ENCODE measurements at places on chromosomes 11 and 22. TPM values are rescaled to one million over a fixed set of nuclear protein-coding genes. Genes with fewer than 3 reads are reported as not detected.

DNA sequence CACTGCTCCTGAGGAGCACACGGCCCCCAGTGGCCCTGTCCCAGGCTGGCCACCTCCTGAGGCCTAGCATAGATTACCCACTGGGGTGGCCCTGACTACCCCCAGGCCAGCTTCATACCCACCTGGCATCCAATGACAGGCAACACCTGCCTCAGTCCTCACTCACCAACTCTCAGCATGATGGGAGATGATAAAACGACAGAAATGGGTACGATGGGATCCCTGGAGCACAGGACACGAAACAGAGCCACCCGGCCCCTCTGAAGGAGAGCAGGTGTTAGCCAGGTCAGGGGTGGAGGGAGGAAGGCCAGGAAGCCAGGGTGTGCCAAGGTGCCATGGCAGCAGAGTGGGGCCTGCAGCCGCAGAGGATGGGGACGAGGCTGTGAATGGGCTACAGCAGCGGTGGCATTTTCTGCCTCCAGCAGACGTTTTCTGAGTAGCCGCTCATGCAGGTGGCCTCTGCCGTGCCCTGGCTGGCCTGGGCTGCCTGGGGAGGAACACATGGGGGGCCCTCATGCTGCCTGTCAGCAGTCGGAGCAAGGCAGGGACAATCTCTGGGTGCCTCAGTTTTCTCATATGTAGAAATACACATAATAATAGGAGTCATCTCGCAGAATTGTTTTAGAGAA is 50.2 kb upstream of the FGF3 start:
- DNase-seq, result peak; percentile 66

GRCh38 chr22:23187211-23187610 is 6.9 kb downstream of the BCR start:
- DNase-seq, result no peak

GRCh38 chr11:128988242-128988970 is 45.7 kb upstream of the TP53AIP1 start:
- DNase-seq, result no peak

Gene MAML2
- total RNA-seq, result 34.9 TPM

Gene MS4A14
- total RNA-seq, result not detected

Measured in suprapubic skin (tissue), 4 donors.